ENCODE measurements at places on chromosomes 12 and 14. TPM values are rescaled to one million over a fixed set of nuclear protein-coding genes. Genes with fewer than 3 reads are reported as not detected.

RTL1 gene
- total RNA-seq, result 0.99 TPM

RCOR1 gene
- total RNA-seq, result 13.7 TPM

WNT1 gene
- not detected for total RNA-seq

KRT3 gene
- total RNA-seq, result not detected

ACSS3 gene
- total RNA-seq, result 32.1 TPM

TMEM233 gene
- total RNA-seq, result 0.66 TPM

BICDL1 gene
- total RNA-seq, result 11.7 TPM

CHFR gene
- 27.3 TPM for total RNA-seq

SDR39U1 gene
- 34.4 TPM for total RNA-seq

DNA sequence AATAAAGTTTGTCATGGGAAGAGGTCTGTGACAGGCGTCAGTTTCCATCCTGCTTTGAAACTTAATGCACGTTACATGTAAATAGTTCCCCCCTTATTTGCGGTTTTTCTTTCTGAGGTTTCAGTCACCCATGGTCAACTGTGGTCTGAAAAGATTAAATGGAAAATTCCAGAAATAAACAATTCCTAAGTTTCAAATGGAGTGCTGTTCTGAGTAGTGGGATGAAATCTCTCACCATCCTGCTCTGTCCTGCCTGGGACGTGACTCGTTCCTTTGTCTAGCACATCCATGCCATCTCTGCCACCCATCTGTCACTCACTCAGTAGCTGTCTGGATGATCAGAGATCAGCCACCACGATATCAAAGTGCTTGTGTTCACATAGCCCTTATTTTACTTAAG, 51.3 kb upstream of the DICER1 start:
- DNase-seq, result no peak

DNA sequence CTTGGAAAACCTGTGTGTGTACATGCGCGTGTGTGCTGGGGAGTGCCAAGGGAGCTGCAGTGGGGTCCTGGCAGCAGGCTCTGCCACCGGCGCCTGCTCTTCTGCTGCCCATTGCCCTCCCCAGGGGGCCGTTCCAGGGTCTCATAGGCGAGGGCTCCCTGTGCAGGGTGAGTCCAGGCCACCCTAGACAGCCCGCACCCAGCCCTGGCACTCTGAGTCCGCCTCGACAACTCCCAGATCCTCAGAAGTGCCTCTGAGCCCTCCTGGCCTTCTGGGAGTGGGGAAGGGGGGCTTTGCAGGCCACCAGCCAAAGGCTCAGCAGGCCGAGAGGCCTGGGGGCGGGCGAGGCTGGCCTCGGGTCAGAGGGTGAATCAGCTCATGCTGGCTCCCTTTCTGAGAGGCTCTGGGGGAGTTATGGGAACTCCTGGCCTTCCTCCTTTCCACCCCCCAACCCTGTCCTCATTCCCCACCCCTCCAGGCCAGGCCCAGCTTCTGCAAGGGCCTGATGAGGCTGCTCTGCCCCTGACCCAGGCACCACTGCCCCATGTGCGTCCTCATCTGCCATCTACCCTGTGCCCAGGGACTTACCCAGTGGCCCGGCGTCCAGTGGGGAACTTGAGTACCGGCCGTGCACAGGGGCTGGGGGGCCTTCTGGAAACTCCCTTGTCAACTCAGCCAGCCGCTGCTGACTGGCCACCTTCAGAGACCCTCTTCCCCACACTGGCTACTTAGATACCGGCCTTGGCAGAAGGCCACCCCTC, 2.1 kb upstream of the TEDC1 start:
- DNase-seq, result no peak

GRCh38 chr12:79818856-79819255, 116.0 kb downstream of the PPP1R12A start:
- no peak for DNase-seq

DNA sequence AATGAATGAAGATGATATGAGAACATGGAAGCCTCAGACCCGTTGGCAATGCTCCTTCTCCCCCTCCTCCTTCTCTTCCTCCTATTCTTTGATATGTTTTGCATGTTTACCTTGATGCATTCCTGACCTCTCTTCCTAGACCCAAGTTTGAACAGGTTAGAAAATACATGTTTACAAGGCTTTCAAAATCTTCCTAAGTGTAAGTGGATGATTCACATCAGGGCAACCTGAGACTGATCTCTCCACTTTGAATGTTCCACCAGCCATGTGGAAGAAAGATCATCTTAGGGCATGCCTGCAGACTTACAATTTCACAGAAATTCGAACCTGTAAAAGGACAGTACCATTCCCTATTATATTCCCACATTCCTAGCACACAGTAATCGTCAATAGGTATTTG, 18.0 kb upstream of the LDHB start:
- no peak for DNase-seq

DNA sequence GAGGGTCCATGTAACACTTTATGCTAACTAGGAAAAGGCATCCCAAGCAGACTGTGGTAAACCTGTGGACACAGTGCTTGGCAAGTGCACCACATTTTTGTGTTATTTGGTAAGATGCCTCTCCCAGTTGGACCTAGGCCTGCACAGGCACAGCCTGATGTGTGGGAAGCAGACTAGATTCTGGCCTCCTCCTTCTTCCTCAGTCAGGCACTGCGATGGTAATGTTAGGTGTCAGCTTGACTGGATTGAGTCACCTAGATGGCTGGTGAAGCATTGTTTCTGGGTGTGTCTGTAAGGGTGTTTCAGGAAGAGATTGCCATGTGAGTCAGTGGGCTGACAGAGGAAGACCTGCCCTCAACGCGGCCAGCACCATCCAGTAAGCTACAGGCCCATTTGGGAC, 25.3 kb upstream of the RHOJ start:
- DNase-seq, result no peak

DNA sequence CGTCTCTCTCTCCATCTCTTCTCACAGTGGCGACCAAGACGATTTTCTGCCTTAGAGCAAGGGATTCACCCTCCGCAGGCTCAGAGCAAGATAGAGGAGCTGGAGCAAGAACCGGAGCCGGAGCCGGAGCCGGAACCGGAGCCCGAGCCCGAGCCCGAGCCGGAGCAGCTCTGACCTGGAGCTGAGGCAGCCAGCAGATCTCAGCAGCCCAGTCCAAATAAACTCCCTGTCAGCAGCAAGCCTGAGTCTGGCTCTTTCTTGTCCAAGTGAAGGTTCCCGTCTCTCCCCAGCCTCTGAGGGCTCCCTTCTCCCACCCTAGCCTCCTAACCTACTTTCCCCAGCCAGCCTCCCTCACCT, 5.9 kb downstream of the LAG3 start:
- no peak for DNase-seq

GRCh38 chr14:70278281-70278680, 81.2 kb downstream of the COX16 start:
- DNase-seq, result no peak

DNA sequence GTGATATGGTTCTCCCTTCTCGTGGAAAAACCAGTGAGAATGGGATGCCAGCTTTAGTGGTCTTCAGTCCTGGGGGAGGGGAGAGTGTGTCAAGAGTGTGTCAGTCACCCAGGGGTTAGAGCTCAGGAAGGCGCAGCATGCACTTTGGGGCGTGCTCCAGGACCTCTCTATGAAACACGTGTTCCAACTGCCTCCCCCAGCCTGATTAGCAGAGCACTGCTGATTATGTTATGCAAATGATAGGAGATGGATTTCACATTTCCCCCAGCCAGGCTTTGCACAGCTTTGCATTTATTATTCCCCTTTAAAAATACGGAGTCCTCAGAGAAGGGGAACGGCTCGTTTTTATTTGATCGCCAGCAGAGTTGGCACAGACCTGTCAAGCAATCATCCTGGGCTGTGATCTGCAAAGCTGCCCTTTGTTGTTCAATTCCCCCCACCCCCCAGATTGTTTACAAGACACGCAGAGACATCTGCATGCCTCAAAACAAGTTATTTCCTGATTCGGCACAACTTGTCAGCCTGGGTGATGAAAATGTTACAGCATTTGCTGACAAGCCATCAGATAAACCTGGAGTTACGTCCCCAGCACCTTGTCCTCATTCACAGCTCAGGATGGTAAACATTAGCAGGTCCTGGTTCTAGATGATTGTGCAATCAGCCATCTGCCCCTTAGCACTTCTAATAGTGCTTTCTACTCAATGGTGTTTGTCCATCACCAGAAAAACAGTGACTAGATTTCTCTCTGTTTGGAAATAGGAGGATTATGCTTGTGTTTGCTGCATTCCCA, 196.5 kb downstream of the NOVA1 start:
- no peak for DNase-seq

DNA sequence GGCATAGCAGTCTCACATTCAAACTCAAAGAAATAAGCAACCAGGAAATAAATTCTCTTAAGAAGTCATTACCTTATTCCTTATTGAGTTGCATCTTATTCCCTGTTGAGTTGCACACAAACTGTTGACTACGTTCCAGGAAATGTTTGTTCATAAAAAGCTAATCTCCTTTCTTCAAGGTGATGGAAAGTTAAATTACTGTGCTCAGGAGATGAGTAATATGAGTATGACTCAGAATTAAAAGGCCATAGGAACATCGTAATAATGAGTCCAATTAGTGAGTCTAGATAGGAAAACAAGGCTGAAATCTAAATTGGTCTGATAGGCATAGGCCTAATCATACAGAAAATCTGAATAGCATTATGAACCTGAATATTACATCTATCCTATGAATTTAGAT, 203.1 kb downstream of the SLC2A13 start:
- no peak for DNase-seq

GRCh38 chr14:103058164-103059055, 1.1 kb upstream of the CDC42BPB start:
- no peak for DNase-seq

GRCh38 chr14:89630101-89630829, 213.2 kb upstream of the FOXN3 start:
- no peak for DNase-seq

DNA sequence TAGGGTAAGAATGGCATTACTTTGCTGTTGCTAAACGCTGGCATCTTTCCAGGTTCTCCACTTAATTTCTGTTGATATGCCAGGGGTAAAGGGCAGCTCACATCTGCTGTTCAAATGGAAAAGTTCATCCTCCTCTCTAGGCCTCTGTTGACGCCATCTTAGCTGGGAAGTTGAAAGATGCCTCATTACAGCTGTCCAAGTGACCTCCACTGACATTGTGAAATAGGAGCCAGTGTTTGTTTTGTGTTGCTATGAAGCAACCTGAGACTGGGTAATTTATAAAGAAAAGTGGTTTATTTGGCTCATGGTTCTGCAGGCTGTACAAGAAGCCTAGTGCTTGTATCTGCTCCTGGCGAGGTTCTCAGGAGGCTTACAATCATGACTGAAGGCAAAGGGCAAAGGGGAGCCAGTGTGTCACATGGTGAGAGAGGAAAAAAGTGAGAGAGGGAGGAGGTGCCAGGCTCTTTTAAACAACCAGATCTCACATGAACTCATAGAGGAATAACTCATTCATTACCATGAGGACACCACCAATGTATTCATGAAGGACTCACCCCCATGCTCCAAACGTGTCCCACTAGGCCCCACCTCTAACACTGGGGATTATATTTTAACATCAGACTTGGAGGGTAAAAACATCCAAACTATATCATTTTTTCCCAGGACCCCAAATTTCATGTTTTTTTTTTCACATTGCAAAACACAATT, 3.2 kb upstream of the ADAM21 start:
- DNase-seq, result no peak

DNA sequence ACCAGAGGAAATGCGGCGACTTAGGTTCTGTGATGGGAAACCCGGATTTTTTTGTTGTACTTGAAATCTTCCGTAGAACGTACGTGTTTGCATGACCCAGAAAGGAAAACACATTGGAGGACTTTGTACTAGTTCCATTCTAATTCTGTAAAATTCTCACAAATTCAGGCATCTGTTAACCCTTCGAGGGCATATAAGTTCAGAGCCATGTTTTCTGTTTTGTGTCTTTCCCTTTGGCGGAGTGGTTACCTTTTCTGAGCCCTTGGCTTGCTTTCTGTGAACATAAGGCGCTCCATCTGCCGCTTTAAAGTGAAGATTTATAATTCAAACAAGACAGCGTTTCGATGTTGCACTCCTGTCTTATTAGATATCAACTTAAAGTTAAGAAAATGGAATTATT, 34.2 kb downstream of the BICD1 start:
- DNase-seq, result no peak

GRCh38 chr14:42633504-42634095, 1026.9 kb downstream of the LRFN5 start:
- DNase-seq, result no peak

DNA sequence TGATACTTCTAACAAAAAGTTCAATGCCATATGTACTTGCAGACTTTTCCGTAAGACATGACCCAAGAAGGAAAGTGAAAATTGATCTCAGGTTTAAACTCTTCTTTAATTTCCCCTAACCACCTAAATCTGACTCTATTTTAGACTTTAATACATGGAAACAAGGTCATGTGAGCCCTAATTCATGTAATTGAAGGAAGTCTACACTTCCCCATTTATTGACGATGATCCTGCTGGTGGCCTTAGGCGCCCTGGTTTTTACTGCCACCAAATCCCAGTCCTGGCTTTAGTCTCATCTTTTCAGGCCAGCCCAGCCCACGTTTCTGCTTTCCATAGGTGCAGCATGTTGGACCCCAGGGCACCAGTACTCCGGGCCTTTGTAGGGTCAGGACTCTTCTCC, 157.9 kb downstream of the PELI2 start:
- no peak for DNase-seq

DNA sequence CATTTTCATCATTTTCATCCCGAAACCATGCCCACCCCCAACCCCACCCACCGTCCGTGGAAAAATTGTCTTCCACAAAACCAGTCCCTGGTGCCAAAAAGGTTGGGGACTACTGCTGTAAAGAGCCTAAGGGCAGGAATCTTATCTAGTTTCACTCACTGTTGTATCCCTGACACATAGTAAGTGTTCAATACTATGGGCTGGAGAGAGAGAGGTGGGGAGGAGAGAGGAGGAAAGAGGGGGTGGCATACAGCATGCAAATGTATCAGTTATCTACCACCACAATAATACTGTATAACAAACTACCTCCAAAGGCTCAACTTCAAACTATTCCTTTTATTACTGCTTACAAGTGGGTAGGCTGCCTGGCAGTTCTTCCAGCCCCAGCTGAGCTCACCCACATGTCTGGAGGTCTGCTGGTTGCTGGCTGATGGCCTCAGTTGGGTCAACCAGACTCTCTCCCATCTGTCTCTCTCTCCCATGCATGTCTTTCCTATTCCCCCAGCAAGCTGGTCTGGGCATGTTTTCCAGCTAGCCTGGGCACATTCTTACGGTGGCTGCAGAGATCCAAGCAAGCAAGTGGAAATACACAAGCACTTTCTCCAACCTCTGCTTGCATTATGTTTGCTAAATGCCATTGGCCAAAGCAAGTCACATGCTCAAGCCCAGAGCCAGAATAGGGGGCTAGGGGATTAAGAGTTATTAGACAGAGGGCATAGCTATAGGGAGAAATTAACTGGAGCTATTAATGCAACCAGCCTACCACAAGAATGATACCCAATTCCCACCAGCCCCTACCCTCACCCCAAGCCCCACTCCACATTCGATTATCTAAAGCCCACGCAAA, 31.6 kb upstream of the FICD start:
- DNase-seq, result no peak

DNA sequence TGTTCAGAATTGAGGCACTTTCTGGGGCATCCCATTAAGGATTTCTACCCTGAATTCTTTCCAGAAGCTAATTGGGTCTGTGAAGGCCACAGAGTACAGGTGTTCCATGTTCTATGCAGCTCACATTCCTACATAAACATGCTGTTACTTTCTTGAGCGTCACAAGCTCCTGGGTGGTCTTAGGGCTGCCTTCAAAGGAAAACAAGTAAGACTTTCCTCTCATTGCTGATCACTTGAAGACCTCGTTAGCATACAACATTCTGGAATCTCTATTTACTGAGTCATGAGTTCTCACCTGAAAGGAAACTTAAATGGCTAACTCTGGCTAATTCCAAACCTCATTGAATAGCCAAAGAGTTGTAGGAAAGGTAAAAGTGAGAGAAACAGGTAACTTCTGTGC, 63.0 kb upstream of the HMGA2 start:
- no peak for DNase-seq

GRCh38 chr12:132174015-132174838, 30.0 kb downstream of the NOC4L start:
- DNase-seq, result no peak

Data from spinal cord (tissue), 10 donors.